Pancreas (tissue), 10 donors: ENCODE measurements at places on chromosomes 13 and 19.

GRCh38 chr19:56355517-56355916, 37.8 kb downstream of the ZNF582 start:
- no peak for DNase-seq

- DNase-seq, result no peak
Measured at GRCh38 chr13:35501661-35502235, 25.3 kb upstream of the MAB21L1 start.

DNA sequence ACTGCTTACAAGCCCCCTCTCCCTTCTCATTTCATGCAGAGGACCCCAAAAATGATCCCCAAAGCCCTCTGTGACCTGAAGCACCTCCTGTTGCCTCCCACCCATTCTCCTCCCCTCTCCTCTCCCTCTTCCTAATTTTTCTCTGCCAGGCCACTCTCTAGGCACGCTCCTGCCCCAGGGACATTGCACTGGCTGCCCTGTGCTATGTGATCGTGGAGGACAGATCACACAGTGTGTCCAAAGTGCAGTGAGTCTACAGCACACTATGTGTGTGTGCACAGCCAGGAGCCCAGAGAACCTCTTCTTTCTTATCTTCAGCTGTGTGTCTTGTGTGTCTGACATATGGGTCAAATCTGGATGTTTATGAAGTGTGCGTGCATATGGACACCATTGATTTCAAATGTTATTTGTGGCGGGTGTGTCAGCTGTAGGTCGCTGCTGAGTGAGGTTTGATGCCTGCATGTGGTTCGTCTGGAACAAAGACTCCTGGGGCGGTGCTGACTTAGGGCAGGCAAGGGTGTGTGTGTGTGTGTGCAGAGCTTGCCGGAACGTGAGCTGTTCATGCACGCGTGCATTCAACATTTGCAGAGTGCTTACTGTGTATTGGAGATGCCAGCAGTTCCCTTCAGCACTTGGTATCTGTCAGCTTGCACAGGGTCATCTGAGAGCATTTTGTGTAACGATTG, 2.1 kb upstream of the KLHL26 start:
- no peak for DNase-seq

GRCh38 chr19:22620401-22620800, 13.7 kb upstream of the ZNF492 start:
- DNase-seq, result no peak

DNA sequence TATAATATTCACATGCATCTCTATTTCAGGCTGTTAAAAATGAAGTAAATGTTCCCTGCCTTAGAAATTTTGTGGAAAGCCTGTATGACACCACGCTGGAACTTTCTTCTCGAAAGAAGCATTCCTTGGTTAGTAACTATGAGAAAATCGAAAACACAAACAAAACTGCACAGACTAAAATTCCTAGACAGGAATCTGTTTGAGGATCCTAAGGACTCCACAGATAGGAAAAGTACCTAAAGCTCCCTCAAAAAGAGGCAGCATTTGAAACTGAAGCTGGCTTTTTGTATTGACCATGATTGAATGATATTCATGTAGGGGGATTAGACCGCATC, 103.4 kb downstream of the FRY start:
- no peak for DNase-seq

GRCh38 chr13:35354285-35354684, 122.2 kb downstream of the MAB21L1 start:
- DNase-seq, result no peak

DNA sequence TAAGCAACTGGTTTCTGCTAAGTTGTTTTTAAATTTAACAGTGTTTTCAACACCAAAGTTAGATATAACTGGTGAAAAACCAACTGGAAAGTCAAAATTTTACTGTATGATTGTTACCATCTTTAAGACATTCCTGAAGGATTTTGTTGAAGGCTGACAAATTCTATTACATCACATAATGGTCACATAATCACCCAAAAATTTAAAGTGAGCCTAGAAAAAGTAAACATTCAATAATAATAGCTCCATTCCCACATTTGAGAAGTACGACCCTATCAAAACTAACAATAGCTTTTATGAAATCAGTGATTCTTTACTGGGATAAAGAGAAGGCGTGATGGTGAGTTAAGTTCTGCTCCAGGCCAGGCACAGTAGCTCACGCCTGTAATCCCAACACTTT, 51.6 kb downstream of the USP12 start:
- DNase-seq, result no peak

GRCh38 chr13:72805676-72806346, 23.9 kb downstream of the PIBF1 start:
- DNase-seq, result no peak

GRCh38 chr13:46914341-46914740, 17.5 kb upstream of the HTR2A start:
- DNase-seq, result no peak

GRCh38 chr19:7614859-7615741, 14.2 kb downstream of the XAB2 start:
- DNase-seq, result no peak

DNA sequence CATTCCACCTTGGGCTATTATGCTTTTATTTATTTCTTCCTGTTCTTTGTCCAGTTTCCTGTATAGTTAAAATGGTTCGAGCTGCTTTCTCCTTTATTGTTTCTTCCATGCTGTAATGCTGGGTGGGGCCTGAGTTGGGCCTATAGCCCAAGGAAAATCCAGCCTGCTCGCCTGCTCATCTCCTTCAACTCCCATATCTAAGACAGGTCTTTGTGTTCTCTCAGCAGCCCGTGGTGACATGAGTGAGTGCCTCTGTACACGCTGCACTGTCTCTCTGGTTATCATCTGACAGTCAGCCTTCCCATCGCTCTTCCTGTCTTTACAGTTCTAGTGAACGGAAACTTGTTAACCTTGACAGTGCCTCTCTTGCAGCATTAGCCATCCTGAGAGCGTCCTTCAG, 221.9 kb upstream of the SLC10A2 start:
- DNase-seq, result no peak

DNA sequence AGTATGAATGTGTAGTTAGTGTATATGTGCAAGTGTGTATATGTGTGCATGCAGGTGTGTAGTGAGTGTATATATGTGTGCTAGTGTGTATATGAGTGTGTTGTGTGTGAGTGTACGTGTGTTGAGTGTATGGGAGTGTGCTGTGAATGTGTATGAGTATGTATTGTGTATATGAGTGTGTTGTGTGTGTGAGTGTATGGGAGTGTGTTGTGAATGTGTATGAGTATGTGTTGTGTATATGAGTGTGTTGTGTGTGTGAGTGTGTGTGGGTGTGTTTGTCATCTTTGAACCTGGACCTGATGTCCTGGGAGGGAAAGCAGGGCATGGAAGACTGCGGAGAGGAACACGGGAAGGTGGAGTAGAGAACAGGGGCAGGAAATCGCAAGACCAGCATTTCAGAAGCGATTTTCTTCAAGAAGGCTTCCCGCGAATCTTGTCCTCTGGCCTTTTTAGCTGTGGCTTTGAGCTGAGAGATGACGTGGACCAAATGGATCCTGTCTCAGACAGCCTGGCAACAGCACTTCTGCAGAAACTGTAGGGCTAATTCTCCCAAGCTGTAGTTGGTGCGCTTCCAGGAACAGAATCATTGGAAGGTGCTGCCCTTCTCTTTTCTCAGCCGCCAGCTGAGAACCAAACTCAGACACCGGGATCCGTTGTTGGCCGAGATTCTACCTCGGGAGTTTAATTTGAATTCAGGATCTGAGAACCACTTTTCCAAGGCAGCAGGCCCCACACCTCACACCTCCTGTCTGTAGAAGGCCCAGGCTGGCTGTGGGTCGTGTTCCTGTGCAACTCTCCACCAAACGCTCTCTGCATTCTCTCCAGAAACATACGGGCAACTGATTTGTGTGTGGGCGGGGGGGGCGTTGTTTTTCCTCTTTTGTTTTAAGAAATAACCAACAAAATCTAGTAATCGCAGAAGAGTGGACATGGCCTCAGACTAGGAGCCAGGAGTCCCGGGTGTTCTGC, 94.7 kb upstream of the RAP2A start:
- DNase-seq, result no peak

DNA sequence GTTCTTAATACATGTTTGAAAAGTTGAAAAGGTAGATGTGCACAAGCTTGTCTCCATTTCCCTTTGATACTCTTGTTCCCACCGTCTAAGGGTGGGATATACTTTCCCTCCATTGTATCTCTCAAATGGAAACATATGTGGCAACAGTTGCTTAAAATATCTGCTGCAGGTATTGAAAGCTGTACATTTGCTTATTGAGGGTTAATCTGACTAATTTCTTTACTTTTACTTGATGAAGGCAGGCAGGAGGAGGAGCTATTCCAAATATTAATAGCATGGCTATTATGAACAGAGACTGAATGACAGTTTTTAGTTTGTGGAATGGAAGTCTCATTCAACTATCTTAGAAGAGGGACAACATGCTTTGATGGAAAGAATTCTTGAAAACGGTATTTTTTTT, 103.8 kb downstream of the SLC10A2 start:
- DNase-seq, result no peak

DNA sequence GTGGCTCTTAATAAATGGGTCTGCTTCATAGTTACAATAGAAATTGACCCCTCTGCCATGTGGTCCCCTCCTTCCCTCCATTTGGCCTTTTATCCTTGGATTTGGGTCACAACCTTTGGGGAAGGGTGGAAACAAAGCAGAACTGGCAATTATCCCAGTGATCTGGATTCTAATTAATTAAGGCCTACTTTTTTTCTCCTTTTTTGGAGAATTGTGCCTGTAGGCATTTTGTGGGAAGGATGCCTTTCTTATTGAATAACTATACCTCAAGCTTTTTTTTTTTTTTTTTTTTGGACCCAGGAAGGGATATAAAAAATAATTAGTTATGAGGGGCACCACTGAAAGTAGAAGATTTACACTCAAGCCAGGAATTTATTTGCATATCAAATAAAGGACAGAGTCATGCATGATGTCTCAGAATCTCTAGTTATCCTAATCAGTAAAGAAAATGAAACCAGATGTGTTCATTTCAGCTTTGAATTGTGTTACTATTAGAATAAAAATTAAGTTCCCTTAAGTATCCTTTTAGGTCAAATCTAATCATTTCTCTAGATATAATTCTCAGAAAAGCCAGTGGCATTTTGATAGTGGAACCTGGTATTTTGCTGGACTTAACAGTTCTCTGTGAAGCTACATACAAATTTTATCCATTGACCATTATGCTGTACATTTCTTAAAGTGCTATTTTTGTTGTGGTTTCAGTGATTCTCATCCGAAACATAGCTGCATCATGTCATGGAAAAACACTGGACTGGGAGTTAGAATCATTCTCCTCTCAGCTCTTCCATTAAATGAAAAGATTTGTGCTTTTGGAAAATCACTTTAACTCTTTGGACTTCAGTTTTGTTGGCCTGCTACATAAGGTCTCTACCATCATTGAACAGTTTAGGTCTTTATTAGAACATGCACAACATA, 129.3 kb downstream of the KCNRG start:
- DNase-seq, result no peak

DNA sequence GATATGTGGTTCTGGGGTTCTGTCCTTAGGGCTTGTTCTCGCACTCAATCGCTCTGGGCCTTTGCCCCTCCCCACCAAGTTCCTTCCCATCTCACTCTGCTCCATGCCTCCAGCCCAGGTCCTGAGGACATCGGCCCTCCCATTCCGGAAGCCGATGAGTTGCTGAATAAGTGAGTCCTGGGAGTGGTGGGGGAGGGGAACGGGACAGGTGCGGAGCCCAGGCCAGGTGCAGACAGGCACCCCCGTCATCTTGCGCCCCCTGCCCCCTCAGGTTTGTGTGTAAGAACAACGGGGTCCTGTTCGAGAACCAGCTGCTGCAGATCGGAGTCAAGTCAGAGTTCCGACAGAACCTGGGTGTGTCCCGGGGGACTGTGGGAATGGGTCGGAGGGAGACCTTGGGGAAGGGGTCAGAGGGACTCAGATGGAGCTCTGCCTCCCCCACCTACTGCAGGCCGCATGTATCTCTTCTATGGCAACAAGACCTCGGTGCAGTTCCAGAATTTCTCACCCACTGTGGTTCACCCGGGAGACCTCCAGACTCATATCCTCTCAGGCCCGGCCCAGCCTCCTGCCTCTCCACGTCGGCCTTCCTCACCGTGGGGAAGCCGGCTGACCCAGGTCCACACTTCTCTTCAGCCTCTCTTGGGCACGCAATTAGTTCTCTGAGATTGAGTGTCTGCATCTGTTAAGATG, 10.1 kb downstream of the FUZ start:
- no peak for DNase-seq

DNA sequence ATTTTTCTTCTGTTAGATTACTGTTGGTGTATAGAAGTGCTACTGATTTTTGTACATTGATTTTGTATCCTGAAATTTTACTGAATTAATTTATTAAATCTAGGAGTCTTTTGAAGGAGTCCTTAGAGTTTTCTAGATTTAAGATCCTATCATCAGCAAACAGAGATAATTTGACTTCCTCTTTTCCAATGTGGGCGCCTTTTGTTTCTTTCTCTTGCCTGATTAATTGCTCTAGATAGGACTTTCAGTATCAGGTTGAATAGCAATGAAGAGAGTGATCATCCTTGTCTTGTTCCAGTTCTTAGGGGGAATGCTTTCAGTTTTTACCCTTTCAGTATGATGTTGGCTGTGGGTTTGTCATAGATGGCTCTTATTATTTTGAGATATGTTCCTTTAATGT, 5.6 kb upstream of the CD33 start:
- DNase-seq, result no peak

- no peak for DNase-seq
Measured at GRCh38 chr19:8666814-8667405, 31.7 kb downstream of the ACTL9 start.

GRCh38 chr19:2567580-2567979, 91.7 kb downstream of the GADD45B start:
- DNase-seq, result peak; percentile 49

DNA sequence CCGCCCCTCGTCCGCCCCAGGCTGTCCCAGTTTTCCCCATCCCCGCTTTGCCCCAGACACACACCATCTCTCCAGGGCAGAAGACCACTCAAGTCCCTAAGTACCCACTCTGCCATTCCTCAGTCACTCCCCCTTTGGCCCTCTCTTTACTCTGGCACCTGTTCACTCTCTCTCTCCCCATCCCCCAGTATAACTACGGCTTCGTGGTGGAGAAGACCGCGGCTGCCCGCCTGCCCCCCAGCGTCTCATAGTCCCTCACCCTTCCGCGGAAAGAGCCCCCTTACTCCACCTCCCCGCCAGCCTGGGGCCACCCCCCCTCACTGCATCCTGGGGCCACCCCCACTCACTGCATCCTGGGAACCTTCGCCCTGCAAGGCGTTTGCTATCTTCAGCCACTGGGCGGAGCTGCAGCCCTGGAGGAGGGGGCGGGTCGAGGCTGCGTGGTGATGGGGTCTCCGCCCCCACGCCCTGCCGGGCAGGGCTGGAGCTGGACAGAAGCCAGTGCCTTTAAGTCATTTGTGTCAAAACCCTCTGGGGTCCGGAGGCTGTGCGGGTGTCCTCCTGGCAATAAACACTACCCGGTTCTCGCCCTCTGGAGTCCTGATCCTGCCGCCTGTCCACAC, 5.0 kb downstream of the MVB12A start:
- peak; percentile 39 for DNase-seq

GRCh38 chr13:59954601-59955000, 209.1 kb downstream of the DIAPH3 start:
- DNase-seq, result no peak
